ENCODE measurements at places on chromosomes 7 and 10.

DNA sequence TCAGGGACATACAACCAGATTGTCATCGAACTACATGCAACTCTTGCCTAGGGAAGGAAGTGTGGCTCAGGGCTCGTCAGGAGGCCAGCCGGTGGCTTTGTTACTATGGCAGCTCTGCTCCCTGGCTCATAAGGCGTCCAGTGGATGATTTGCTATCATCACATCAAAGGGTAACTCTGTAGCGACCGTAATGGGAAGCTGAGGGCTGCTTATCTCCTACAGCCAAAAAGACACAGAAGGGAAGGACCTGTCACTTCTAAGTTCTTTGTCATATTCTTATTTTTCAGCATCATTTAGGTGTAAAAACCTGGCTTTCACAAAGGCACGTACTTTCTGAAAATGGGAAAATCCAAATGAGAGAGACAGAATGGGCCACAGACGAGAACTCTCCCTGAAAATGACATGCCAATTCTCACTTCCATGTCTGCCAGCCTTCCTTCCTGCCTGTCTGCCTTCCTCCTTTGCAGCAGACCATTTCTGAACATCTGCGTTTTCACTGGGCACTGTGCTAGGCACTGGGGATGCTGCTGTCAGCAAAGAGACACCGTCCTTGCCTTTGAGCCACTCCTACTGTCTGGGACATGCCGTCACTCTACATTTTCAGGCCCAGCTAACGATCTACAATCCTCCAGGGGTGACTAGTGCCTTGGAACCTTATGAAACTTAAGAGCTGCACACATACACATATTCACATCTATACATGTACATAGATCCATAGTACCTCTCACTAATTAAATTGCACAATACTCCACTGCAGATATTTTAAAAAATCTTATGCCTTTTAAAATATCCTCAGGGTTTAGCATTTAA is 26.9 kb downstream of the ENKUR start:
- no peak for DNase-seq

GRCh38 chr7:37354656-37355131 is 94.0 kb downstream of the ELMO1 start:
- DNase-seq: peak; percentile 44

DNA sequence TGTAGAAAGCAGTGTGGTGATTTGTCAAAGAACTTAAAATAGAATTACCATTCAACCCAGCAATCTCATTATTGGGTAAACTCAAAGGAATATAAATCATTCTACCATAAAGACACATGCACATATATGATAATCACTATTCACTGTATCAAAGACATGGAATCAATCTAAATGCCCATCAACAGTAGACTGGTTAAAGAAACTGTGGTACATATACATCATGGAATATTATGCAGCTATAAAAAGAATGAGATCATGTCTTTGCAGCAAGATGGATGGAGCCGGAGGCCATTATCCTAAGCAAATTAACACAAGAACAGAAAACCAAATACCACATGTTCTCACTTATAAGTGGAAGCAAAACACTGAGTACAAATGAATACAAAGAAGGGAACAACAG is 281.5 kb upstream of the MAGI2 start:
- no peak for DNase-seq

DNA sequence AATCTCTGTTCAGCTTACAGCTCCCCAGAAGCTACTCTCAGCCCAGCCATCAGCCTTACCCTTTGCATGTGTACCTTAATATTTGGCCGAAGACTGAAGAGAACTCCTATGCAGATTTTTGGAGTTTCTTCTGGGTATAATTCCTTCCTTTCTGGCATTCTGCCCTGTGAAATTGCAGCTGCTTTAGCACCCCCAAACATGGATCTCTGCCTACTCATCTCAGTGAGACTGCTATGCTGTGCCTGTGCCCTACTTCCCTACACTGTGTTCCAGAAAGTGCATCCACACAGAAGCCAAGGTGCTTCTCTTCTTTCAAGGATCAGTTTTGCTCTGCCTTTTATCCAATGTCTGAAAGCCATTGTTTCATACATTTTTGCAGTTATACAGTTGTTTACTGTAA is 81.6 kb downstream of the NPY start:
- DNase-seq: no peak

GRCh38 chr10:8229153-8229552 is 174.7 kb downstream of the GATA3 start:
- DNase-seq: no peak

- peak; percentile 18 for DNase-seq
Observed at GRCh38 chr7:137755846-137756651, 90.7 kb downstream of the DGKI start.

DNA sequence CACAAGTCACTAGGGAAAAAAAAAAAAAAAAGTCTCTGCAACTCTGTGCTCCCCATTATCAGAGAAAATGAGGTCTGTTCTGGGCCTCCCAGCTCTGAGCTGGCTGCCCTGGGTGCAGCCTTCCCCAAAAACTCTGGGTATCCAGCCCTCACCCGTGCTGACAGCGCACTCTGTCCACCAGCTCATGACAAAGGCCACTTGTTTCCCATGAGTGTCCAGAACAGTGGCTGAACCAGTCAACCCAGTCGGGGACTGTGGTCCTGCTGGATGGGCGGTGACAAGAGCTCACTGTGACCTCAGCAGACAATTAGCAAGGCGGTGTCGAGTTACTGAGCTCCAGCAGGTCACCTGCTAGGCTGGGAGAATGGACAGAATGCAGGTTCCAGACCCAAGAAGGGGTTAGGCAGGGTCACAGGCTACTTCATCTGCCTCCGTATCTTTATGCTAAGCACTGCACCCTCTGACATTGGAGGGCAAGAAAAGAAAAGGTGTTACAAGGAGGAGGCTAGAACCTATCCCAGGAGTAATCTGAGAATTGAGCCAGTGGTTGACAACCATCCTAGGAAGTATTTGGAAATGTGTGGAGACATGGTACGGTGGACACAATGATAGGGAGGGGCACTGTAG is 37.2 kb downstream of the DLG5 start:
- DNase-seq: no peak

DNA sequence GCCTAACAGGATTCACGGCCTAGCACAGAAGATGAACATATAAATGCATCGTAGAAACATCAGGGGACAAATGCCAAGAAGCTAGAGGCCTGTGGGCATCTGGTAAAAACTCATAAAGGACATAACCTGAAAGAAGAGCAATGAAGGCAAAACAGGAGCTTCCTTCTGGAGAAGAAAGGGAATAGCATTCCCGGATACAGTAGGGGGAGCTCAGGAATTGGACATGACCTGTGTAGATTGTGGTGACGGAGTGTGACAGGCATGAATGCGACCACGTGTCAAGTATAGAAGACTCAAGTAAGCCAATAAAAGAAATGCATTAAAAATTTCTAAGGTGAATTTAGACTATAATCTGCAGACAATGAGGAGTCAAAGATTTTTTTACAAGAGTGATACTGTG is 270.1 kb downstream of the AGMO start:
- no peak for DNase-seq

DNA sequence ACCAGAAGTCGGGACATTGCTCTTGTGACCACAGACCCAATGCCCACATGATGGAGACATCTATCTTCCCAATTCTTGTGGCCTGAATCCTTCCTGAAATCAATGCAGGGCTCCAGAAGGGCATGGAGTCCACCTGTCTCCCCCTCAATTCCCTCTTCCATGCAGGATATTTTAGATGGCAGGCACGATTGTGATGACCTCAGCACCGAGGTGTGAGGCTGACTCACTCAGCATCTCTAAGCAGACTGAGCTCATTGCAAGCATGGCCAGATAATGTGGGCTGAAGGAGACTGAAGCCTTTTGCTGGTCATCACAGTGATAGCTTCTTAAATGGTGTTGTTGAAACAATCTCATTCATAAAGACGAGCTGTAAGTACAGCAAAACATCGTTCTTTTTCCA is 374.9 kb upstream of the PODXL start:
- peak; percentile 36 for DNase-seq

DNA sequence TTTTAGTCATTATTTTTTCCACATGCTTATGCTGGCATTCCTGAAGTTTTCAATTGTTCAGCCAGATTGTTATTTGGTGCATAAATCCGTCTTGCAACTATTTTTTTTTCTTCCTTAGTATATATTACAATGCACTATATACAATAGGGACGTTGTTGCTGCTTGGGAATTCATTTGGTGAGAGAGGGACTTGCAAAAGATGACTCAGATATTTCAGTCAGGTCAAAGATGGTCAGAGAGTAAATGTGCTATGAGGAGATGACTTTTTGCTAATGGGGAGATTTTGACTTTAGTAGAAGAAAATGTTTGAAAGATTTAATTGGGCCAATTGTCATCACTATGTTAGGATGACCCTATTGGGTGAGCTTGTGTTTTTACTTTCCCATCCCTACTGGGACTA is 348.4 kb upstream of the MTPN start:
- no peak for DNase-seq

DNA sequence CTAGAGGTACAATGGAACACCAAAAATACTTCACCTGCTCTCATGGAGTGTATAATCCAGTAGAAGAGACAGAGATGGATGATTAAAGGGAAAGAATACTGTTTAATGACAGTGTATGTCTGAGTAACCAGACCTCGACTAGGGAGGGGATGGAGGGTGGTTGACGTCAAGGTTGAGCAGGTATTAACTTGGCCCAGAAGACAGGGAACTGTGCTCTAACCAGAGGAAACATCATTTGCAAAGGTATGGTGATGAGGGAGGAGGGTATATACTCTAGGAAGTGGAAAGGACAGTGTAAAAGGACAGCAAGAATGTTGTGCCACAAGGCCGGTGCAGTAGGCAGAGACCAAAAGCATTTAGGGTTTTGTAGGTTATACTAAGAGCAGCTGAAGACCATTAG is 2.9 kb downstream of the MIOS start:
- no peak for DNase-seq

Data from fibroblast of skin of abdomen (primary cell).